Stimulated activated CD4-positive, alpha-beta T cell treated with anti-CD3 and anti-CD28 coated beads, Interleukin-1b, Interleukin-23, amount 100 ng/mL, for 1 hour (primary cell): ENCODE measurements at places on chromosomes 13 and 19.

DNA sequence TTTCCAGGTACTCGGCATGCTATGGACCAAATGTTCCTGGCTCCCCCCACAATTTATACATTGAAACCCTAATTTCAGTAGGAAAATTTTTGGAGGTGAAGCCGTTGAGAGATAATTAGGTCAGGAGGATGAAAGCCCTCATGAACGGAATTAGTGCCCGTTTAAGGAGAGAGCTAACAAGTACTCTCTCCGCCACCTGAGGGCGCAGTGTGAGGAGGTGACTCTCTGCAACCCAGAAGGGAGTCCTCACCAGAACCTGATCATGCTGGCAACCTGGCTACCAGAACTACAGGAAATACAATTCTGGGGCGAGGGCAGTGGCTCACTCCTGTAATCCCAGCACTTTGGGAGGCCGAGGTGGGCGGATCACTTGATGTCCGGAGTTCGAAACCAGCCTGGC is 397.8 kb downstream of the SLITRK5 start:
- DNase-seq = no peak

DNA sequence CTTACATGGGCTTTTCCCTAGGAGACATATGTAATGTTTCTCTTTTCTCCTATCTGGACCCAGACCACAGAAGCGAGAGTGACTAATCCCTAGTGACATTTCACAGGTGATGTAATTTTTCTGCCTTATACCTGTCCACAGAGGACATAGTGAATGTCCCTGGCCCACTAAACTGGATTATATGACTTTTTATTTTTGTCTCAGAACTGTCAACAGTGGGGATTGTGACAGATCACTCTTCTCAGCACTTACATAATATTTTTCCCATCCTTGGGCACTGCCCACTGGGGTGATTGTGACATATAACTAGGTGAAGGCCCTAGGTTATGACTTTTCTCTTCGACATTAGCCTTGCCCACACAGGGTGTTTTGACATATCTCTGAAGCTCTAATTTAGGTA is 7.9 kb upstream of the ZNF726 start:
- DNase-seq = no peak

GRCh38 chr13:112954488-112955270 is 14.3 kb upstream of the MCF2L start:
- DNase-seq = no peak

DNA sequence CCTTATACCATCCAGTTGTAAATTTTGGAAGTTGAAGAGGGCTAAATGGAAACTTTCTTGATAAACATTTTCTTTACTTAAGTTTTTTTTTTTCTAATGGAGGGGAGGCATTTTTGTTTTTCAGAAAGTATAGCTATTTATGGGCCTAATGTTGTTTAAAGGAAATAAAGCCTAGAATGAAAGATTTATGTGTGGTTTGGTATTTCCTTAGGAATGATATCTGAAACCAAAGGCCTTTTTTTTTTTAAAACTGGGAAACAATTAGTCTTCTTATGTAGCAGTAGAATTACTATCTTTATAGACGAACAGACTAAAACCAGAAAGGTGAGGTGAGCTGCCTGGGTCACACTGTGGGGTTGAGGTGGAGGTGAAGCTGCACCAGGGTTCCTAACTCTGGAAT is 80.1 kb downstream of the ESD start:
- no peak for DNase-seq

DNA sequence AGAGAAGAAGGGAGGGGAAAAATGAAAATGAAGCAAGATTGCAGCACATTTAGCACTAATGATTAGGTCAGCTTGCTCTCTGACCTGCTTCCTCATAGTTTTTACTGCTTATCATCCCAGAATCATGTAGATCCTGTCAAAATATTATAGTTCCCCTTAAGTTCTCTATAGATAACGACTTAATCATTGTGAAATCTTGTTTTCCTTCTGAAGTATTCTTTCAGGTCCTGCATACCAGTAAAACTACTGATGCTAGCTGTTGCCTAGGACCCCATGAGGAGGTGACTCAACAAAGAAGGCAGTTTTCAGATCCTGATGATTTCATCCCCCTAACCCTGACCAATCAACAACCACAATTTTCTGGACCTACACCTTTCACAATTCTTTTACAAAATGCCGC is 1131.7 kb downstream of the SLITRK5 start:
- DNase-seq = no peak

- no peak for DNase-seq
Measured at GRCh38 chr13:70732611-70733010, 624.4 kb upstream of the KLHL1 start.

DNA sequence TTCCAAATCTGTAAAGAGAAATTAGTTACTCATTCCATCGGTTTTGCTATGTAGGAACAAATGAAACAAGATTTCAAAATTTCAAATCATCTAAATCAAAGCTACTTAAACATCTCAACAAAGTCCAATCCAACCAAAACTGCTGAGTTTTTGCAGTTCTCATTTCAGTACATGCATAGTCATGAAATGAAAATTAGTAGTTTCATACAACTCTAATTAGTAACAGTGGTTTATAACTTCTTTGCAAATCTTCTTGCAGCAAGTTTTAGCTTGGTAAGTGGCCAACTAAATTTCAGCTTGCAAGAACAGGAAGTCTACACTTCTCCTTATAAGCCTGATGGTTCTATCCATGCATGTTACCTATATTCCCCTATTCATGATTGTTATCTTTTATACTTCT is 75.6 kb downstream of the SPRY2 start:
- no peak for DNase-seq

GRCh38 chr13:22256111-22256639 is 585.3 kb downstream of the FGF9 start:
- DNase-seq = no peak

DNA sequence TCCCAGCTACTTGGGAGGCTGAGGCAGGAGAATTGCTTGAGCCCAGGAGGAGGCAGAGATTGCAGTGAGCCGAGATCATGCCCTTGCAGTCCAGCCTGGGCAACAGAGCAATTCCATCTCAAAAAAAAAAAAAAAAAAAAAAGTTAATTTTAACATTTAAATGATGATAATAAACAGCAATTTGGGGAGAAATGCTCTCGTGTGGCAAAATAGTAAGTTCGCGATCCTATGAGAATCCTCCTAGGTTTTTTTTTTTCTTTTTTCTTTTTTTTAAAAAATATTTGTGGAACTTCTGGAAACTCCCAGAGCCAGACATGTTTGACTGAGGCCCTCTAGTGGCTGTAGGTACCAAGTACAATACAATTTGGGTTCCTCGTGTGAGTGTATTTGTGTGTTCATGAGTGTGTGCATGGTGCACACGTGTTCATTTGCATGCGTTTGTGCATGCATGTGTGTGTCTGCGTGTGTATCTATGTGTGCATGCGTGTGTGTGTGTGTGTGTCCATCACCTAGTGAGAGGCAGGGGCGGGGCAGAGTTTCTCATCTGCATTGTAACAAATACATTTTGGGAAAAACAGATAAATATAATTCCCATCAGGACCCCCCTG is 31.2 kb downstream of the TMPRSS9 start:
- DNase-seq = no peak

DNA sequence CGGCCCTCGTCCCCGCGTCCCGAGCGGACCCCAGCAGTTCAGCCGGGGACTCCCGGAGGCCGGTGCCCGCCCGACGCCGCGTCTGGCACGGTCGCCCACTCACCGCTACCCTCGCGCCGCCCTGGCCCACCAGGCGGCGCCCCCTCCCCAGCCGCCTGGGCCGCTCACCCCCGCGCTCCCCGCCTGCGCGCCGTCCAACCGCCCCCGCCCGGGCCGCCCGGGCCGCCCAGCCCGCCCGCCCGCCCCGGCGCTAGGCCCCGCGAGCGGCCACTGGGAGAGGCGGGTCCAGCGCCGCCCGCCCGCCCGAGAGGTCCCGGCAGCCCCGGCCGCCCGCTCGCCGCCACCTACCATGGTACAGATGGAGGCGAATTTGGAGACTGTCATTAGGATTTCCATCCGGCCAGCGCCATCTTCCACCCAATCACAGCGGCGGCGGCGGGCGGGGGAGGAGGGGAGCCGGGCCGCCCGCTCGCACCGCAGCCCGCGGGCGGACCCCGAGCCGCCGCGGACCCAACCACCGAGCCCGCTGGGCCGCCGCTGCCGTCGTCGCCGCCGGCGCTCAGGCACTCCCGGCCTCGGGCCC is at the start of gene USP12:
TSS of gene USP12 (minus strand) at position 568 of the 583 bp plus-strand sequence. CDS start at position 396, 172 bp downstream.
- DNase-seq = no peak

DNA sequence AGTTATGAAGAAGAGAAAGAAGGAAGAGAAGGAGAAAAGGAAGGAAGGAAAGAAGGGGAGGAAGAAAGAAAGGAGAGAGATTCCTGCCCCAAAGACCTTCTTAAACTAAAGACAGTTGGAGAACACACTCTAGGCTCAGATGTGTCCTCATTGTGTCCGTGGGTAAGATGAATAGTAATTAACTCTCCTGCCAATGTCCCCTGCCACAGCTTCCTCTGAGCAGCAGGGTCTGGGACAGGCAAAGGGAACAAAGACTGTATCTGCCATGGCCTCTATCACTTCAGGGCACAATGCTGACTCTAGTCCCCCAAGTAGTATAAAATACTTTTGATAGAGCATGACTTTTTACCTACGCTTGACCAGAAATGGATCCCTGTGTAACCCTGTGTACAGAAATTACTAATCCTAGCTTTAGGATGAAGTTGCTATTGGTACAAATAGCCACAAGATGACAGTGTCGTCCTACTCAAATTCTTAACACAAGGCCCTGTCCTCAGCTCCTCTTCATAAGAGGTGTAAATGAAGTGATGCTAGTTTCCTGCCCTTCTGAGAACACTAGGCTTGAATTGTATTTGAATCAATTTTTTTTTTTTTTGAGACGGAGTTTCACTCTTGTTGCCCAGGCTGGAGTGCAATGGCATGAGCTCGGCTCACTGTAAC is 186.2 kb upstream of the GPR12 start:
- no peak for DNase-seq

GRCh38 chr19:48724796-48725753 is 5.5 kb upstream of the MAMSTR start:
- DNase-seq = no peak

DNA sequence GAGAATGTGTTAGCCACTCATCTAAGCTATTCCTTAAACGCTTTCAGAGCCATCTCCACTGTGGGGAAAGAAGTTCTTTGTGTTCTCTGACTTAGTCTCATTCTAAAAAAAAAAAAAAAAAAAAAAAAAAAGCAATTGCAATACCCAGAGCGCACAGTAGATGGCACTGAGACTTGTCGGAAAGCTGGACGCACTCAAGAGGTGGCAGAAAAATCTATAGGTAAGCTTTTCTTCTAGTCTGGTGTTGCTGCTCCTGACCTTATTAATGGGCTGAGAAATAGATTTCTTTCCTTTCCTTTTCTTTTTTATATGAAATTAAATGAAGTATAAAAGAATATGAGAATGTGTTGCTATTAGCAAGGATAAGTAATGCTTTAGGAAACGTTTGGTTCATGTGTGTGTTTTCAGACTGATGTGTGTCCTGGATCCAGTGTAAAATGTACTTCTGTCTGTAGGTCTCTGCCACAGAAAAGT is 4.7 kb upstream of the GJB2 start:
- no peak for DNase-seq

DNA sequence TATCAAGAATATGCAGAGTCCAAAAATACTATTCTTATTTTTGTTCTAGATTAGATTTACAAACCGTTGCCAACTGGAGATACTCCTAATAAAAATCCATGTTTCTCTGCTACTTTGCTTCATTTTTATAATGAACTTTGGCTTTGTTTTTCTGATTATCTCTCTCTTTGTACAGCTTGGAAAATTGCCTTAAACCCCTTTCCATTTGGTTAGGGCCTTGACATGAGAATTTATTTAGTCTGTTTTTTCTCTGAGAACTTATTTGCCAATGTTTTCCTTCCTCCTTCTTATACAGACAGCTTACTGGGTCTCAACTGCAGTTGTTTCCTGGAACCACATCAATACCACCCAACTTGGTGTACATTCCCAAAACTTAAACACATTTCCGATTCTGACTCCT is 555.4 kb downstream of the SLITRK6 start:
- no peak for DNase-seq

DNA sequence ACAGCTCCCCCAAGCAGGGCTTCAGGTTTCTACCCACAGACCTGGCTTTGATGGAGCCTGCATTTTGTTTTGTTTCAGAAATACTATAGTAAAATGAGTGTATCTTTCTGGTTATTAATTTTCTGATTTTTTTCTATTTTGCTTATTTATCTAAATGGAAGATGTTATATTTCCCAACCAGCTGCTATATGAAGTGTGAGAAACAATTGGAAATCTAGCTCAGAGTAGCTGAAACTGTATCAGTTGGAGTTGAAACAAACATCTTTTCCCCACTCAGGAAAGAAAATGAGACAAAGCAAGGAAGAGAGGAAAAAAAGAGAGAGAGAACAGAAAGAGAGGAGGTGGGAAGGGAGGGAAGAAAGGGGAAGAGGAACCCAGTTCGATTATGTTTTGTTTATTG is 358.5 kb upstream of the ZNF507 start:
- no peak for DNase-seq

- no peak for DNase-seq
Measured at GRCh38 chr13:31908696-31909411, 122.7 kb upstream of the FRY start.

- no peak for DNase-seq
Measured at GRCh38 chr13:24650161-24650560, 30.0 kb upstream of the ATP12A start.

GRCh38 chr13:21691500-21691899 is 20.6 kb downstream of the FGF9 start:
- no peak for DNase-seq

- DNase-seq = no peak
Measured at GRCh38 chr19:6543866-6544347, 13.1 kb downstream of the TNFSF9 start.

GRCh38 chr13:58630794-58631193 is 999.2 kb downstream of the PCDH17 start:
- DNase-seq = no peak
